ENCODE measurements at places on chromosomes 4 and X.

DNA sequence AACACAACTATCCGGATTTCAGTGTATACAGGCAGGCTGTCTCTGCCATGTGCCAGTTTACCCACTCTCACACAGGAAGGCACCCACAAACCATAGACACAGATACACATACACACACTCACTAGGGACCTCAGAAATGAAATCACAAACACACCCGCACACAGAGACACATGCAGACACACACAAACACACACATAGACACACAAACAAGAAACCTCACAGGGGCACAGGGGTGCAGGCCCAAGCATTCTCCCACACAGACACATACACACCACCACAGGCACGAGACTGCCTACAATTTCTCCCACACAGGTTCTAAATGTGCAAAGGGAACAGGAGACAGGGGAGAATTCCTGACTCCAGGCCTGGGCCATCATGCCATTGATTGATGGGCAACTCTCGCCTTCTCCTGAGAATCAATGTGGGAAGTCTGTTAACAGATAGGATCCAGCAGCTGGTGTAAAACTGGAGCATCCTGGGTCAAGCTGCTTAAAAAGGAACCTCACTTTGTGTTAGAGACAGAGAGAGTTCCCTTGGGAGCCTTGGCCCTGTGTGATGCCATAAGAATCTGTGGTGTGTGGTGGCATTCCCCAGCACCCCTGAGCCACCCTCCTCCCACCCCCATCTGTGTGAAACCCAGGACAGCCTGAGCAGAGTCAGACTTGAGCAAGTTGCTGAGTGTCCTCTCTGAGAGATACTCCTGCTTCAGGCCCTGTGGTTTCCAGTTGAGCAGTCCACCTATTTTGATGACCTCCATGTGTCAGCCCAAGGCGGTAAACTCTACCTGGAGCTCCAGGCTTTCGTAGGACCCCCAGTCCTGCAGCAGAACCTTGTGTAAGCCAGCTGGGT lies 33.9 kb downstream of the NBDY start:
- no peak for DNase-seq

DNA sequence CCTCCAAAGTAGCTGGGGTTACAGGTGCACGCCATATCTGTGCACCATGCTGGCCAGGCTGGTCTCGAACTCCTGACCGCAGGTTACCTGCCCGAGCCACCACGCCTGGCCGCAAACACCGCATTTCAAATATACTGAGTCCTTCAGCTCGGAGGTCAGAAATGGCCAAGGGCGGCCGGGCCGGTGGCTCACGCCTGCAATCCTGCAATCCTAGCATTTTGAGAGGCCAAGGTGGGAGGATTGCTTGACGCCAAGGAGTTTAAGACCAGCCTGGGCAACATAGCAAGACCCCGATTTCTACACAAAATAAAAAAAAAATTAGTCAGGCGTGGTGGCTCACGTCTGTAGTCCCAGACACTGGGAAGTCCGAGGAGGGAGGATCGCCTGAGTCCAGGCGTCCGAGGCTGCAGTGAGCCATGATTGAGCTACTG lies 71.9 kb upstream of the PPP2R3B start:
- no peak for DNase-seq

GRCh38 chr4:183287309-183287659 lies 32.8 kb downstream of the CLDN22 start:
- DNase-seq, result no peak

GRCh38 chr4:139710073-139710472 lies 44.5 kb downstream of the MGST2 start:
- DNase-seq, result no peak

DNA sequence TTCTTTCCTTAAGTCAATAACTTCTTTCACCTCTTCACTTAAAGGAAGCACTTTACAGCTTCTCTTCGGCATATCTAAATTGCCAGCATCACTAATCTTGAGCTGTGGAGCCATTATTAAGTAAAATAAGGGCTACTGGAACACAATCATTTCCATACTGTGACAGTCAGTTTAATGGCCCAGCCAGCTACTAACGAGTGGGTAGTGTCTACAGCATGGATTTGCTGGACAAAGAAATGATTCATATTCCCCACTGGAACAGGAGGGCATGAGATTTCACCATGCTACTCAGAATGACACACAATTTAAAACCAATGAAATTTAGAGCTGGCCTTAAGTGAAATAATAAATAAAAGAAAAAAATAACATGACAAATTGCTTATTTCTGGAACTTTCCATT lies 72.1 kb downstream of the DDIT4L start:
- DNase-seq, result no peak

DNA sequence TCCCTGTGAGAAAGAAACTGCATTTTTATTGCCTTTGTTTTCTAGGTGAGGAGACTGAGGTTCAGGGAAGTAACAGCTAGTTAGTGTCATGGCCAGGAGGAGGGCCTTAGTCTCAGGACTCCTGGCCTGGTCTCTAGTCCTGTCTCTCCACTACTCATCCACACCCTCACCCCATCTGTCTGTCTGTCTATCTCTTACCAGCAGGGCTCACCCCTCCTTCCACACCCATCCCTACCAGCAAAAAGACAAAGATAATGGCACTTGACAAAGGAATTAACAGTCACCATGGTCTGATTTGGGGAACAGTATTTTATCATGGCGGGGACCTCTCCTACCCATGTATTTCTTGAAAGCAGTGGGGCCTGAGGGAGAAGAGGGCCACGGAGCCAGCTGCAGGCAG lies 125.8 kb downstream of the REPS2 start:
- no peak for DNase-seq
